Stimulated activated CD8-positive, alpha-beta memory T cell treated with anti-CD3 and anti-CD28 coated beads, Interleukin-4, amount 100 ng/mL, for 4 hours (primary cell): ENCODE measurements at places on chromosomes 3 and 15.
A peak's percentile ranks its signal among the peaks of the same experiment; 100 is the strongest.

DNA sequence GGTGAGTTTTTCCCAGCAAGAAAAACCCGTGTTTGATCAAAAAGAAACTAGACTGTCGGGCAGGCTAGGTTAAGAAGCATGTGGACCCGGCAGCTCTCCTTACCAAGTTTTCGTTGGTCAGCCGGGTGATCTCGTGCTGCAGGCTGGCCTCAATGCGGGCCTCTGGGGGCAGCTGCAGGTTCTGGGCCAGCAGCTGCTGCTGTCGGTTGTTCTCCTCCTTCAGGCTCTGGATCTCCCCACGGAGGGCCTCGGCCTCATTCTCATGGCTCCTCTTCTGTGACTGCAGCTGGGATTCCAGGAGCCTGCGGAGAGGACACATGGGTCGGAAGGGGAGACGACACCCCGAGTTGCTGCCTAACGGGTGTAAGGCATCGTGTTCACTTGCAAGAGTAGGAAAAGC, 44.5 kb upstream of the MYO5C start:
- DNase-seq, result no peak

DNA sequence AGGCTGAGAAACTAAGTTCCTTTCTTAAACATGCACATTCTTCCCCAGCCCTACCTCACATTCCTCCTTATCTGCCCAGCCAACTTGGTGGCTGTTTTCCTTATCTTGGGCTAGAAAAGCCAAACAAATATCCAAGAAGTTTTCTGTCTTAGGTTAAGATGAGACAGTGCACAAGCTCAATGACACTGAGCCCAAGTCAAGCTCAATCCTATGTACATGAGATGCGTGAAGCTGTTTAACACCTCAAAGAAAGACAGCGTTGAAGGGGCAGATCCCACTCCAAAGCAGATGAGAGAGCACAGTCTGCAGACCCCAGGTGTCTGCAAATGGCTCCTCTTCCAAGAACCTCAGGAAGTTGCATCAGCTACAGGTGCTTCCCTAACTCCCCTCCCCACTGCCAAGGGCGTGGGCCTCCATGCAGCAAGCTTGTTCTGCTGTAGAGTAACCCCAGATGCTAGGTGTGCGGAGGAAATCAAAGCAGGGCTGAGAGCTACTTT, 16.6 kb downstream of the LRRC2 start:
- no peak for DNase-seq

DNA sequence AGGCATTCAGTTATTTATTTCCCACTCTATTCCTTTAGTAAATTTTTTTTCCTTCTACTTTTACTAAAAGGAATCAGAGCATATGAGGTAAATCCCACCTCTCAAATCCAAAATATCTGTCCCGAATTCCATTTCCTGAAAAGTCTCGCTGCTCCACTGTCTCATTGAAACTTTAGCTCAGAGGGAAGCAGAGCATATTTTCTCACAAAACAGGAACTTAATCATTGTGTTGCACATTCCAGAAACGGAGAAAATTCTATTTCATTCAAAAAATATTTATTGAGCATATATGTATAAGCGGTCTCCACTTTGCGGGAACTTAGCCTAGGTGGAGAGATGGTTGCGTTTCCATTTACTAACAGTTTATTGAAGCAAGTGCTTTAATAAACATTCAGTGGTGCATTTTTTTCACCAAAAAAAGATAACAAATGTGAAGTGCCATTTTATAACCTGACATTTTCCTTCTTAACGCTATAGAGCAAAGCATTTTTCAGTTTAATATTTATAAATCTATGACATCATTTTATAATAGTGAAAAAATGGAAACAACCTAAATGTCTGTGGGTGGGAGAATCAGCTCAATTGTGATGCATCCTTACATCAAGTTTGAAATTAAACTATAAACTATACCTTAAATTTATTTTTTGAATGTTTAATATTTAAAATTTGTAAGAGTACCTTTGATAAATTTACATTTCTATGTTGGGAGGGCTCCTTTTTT, 67.2 kb upstream of the CSTA start:
- DNase-seq, result no peak

DNA sequence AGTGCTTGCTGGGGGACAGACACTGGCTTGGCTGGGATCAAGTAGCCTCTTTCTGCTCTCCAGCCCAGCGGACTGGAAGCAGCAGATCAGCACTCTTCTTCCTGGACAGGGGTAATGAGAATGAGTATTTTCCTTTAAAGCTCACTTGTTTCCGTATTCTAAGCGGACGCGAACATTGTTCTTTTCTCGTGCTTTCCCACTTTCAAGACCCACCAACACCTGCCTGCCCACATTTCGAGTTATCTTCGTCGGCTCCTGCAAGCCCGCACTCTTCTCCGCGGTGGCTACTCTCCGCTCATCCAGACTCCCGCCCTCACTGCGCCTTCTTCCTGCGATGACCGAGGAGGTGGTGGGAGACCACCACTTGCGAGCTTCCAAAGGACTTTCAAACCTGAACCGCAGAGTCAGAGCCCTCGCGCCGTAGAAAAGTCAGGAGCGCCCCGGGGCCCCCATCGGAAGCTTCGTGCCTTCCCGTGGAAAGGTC, 1.6 kb upstream of the PPM1L start:
- no peak for DNase-seq

DNA sequence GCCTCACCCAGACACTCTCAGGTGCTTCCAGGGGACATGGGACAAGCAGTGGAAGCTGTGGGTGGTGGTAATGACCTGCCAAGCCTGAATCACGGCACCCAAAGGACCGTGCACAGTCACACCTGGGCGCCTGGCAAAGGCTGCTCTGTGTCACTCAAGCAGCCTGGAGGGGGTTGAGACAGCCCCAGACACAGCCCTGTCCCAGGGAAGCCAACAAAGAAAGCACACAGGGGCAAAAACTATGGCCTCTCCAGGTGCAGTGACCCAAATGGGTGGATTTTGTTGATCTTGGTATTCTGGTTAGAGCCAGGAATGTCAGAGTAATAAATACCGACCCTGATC, 15.0 kb upstream of the OCA2 start:
- no peak for DNase-seq

GRCh38 chr15:84982301-84982920, 755 bp downstream of the PDE8A start:
- peak; percentile 24 for DNase-seq

- peak; percentile 50 for DNase-seq
Measured at GRCh38 chr3:13648060-13649001, 99.4 kb downstream of the FBLN2 start.

DNA sequence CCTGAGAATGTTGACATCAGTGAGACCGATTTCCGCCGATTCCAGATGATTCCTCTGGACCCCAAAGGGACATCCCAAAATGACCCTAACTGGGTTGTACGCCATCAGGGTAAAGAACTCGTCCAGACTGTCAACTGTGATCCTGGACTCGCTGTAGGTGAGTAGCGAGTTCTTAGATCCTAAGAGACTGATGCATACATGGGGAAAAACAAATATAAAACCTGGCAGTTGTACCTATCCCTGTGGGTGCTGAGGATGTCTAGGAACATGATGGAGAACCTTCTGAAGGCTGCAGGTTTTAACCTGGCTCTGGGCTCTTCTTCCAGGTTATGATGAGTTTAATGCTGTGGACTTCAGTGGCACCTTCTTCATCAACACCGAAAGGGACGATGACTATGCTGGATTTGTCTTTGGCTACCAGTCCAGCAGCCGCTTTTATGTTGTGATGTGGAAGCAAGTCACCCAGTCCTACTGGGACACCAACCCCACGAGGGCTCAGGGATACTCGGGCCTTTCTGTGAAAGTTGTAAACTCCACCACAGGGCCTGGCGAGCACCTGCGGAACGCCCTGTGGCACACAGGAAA, 12.3 kb downstream of the THBS1 start:
- DNase-seq, result no peak
